ENCODE measurements at places on chromosomes 12 and 14.

DNA sequence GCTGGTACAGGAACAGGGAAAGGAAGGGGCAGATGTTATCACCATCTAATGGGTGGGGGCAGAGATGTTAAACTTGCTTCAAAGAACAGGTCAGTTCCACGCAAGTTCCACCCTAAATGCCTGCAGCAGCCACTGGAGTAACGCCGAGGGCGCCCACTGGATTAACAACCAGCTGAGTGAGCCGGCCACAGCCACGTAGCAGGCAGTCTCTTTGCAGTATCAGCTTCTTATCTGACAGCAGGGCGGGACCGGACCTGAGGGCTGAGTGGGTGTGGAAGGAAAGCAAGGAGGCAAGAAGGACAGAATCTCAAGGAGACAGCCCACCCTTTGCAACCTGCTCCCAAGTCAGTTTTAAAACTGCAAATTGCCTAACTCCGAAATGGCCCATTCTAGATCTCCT lies 38.4 kb upstream of the FOXN3 start:
- DNase-seq: no peak

- DNase-seq: no peak
These were observed 24.3 kb upstream of the PCNX1 start for GRCh38 chr14:70882776-70883492.

GRCh38 chr14:96178461-96179321 lies 25.9 kb upstream of the BDKRB2 start:
- DNase-seq: no peak

- no peak for DNase-seq
These were observed 29.2 kb downstream of the TMTC1 start for GRCh38 chr12:29754235-29755189.

GRCh38 chr12:80553316-80553715 lies 109.3 kb downstream of the PTPRQ start:
- DNase-seq: no peak

- no peak for DNase-seq
These were observed 94.5 kb downstream of the PLXNC1 start for GRCh38 chr12:94242901-94243300.

DNA sequence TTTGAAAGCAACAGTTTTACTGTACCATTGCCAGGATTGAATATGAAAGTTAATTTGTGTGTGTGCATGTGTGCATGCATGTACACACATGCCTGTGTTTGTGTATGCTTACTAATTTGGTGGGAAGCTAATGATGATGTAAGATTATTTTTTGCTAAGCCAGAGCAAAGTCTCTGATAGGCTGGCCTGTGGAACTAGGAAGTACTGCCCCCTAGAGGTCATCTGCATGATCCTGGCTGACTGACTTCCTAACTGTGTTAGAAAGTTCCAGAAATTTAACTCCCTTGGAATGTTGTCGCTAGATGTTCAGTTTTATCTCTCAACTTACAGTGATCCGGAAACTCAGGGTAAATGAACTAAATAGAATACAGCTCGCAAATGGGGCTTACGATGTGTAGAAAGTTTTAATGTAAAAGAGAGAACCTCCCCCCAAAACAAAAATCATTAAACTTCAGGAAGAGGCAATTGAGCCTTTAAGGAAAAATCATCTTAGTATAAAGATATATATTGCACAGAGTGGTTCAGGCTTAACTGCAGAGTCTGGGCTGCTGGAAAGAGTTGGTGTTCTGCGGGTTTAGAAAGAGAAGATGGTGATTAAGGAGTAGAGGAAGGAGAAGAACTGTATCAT lies 34.3 kb upstream of the SLC38A1 start:
- peak; percentile 63 for DNase-seq

GRCh38 chr12:113439606-113440030 lies 17.4 kb downstream of the SDSL start:
- peak; percentile 41 for DNase-seq

GRCh38 chr12:75842090-75842489 lies 189.5 kb downstream of the PHLDA1 start:
- DNase-seq: no peak

- DNase-seq: no peak
These were observed 1.2 kb downstream of the TARBP2 start for GRCh38 chr12:53502331-53502730.

DNA sequence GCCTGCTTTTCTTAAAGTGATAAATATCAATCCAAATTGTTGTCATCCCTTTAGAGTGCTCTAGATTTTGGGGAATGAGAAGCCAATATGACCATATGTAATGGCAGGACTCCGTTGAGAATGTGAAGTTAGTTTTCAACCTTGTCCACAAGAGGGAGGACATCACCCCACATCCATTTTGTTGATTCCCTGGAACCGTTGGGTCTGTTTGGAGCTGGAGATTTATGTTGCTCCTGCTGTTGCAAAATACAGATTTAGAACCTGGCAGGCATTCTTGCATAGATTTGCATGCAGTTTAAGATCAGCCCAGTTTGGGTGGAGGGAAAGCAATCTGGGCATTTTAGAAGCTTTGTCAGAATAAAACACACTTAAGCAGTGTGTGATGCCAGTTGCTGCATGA lies 620.1 kb downstream of the NRXN3 start:
- DNase-seq: no peak

DNA sequence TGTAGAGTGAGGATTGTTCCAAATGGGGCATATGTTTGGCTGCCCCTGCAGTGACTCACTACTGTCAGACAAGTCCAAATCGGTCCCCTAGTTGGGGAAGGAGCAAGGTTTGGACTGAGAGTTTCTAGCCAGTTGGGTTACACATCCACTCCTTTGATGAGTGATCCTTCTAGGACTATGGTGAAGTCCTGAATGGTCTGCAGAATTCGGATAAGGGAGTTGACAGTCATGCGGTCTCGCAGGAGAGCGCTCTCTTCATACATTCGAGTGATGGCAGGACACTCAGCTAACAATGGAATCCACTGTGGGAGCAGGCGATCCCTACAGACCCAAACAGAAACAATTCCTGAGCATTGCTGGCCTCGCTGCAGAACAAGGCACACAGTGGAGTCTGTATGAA lies 61.5 kb upstream of the SINHCAF start:
- DNase-seq: no peak

DNA sequence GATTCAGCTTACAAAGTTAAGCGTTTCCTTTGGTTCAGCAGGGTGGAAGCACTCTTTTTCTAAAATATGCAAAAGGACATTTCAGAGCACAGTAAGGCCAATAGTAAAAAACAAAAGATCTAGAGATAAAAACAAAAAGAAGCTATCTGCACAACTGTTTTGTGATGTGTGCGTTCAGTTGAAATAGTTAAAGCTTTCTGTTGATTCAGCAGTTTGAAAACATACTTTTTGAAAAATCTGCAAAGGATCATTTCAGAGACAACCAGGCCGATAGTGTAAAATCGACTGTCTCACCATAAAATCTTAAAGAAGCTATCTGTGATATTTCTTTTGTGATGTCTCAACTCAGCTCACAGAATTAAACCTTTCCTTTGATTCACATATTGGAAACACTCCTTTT lies 300.0 kb upstream of the ALG10B start:
- no peak for DNase-seq

GRCh38 chr12:53499266-53500141 lies at the start of gene MAP3K12:
MAP3K12 (minus strand) TSS chr12:53499458; CDS start chr12:53487391, 12,067 bp downstream.
- DNase-seq: no peak

DNA sequence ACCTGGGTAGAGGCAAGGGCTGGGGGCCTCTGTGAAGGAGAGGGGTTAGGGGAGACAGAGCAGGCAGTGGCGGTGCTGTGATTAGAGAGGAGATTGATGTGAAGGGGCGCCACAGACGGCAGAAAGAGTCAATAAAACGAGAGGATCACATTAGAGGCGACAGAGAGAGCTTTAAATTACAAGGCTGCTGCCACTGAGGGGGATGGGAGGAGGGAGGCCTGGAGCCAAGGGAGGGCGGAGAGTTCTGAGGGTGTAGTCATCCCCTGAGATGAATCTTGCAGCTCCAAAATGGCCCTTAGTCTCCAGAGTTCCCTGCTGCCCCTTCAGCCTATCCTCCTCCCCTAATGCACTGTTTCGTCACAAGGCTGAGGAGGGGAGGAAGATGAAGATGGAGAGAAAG lies 12.8 kb downstream of the ZFHX2 start:
- DNase-seq: no peak

- no peak for DNase-seq
These were observed 23.1 kb downstream of the ASB2 start for GRCh38 chr14:93953263-93953662.

DNA sequence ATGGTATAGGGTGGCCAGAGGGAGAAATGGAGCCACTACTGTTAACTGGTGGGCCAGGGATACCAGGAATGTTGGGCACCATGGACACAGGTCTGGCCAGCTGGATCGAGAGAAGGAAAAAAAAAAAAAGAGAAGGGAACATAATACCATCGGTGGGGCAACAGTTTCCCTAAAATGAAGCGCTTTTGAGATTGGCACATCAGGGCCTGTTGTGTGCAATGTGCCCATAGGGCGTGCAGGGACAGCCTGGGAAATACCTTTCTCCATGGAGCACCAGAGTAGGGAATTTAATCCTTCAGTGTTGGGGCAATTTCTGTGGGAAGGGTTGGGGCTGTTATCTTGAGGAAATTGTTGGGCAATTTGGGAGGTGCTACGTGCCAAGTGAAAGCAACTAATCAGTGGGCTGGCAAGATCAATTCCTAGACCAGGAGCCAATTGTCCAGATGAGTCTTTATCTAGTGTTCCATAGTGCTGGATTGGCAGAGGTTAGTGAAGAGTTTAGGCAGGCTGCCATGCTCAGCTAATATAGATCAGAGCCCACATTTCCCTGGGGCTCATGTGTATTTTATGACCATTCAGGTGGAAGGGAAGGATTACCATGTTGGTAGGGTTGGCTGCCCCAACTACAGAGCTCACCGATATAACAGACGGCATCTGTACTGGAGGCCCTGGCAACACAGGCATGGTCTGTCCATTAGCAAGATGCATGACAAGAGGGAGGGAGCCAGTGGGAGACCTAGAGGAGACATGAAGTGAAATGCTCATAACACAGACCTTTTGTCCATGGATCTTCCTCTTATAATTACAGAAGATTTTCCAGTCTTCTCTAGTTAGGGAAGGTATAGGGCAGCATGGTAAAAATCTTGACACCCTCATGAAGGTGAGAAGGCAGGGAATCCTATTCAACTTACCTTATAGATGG lies 25.5 kb upstream of the NPFF start:
- no peak for DNase-seq

DNA sequence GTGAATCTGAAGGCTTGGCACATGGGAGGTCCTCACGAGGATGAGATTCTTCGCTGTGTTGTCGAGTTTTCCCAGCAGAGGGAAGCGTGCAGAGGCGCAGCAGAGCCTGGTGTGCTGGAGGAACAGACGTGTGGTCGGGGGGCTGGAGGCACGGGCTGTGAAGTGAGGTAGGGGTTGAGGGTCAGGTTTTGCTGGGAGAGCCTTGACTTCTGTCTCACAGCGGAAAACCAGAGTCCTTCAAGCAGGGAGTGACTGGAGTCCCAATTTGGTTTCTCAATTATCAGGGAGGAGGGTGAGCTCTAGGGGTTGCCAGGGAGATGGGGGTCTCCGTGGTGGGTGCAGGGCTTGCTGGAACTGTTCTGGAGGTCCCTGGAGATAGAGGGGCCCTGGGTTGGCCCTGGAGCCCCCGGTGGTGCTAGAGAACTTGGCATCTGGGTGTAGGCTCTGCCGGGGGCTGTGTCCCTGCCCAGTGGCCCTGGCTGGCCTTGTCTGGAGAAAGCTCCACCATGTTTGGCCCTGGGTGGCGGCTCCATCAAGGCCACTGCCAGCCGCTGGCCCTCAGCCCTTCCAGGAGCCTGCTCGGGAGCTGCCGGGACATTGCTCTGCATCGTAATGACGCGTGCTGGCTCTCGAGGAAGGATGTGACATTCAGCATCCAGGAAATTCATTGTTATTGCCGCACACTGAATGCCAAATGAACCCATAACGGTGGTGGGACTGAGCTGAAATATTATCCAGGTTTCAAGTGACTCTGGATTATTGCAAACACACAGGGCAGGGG lies 215.7 kb downstream of the KIF26A start:
- DNase-seq: no peak

- DNase-seq: no peak
These were observed 4.6 kb upstream of the GSC start for GRCh38 chr14:94774344-94775090.

DNA sequence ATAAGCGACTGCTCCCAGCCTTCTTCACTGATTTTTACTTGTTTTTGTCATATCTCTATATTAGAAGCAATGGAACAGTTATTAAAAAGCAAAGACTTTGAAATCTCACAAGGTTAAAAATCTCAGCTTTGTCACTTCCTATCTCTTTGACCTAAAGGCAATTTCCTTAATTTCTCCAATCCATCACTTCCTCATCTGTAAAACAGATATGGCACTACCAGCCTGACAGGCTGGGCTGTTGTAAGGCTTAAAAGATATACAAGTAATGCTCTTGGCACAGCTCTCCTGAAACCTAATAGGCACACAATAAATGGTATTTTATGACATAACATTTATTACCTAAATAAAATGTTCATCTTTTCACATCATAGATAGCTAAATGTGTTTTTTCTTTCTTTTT lies 25.6 kb downstream of the ATXN2 start:
- DNase-seq: no peak

GRCh38 chr14:22448035-22448904 lies 140.8 kb downstream of the DAD1 start:
- DNase-seq: no peak

DNA sequence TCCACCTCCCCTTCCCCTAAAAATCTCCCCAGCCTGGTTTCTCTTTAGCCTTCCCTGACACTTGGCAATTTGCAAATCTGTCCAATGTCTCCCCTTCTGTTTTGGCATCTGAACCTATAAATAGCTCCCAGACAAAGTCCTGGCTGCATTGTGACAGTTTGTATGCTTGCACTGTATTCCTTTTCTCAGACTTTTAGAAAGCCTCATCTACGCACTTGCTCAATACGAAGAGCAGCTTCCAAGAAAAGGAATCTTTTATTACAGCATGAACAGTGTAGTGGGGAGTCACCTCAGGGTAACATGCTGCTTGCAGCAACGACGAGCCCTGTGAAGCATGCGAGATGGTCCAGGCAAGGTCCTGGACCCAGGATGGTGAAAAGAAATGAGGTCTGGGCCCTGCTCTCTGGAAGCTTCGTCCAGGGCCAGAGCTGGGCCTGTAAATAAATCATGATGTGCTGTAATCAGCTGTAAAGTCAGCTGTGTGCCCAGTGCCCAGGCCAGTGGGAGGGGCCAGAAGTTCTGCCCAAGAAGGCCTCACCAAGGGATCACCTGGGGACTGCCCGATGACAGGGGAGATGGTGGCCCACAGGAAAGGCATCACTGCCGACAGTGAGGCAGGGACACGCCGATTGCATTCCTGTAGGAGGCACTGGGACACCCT lies 88.3 kb downstream of the RIN3 start:
- no peak for DNase-seq

DNA sequence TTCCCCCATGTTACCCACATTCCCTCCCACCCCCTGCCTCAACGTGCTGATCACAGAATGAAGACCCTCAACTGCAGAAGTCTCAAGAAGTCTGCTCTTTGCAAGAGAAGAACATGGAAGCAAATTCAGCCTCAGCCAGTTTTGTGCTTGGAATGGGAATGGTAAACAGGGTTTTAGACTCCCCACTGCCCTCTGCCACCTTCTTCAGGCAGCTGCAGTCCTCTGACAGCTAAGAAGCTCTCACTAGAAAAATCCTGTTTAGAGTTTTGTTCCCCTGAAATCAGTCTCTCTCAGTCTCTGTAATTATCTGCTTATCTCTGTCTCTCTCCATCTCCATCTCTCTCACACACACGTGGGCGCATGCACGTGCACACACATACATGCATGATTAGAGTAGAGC lies 85.4 kb downstream of the CRACR2A start:
- no peak for DNase-seq

All from HT-29 (cell line).